ENCODE measurements at places on chromosomes 6 and 20.

DNA sequence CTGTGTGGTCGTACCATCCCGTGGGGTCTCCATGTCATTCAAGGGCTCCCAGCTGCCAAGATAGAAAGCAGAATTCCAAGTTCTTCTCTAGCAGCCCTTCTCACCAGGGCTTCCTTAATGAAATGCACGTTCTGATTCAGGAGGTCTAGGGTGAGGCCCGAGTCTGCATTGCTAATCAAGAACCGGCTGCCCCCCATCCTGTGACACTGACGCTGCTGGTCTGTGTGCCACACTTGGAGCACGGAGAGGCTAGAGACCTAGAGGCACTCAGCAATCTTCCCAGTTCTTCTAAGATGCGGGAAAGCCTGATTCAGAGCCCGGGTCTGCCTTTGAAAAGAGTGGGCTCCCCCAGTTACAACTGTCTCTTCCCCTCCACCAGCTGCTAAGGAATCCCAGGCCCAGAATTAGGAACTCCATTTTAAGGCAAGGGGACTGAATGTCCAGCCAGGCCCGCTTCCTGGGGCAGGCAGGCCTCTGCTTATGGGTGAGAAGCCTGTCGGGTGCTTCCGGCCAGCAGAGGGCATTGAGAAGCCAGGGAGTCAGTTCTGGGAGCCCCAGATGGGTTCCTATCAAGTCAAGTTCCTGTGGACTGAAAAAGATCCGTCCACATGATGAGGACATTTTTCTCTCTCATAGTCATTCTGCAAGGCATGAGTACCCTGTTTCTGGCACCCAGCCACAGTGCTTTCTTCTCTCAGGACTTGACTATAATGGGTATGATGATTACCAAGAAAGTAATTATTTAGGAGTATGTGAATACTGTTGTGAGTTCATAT lies 69.8 kb upstream of the RIN2 start:
- no peaks in the 10 kb centered on the region for H3K36me3 ChIP-seq
- H3K27ac ChIP-seq, result peak overlapping the region; percentile 42
- H3K4me3 ChIP-seq, result no peak overlapping the region
- no peak for DNase-seq
- peaks cover 6% of the 10 kb centered on the region for H3K27me3 ChIP-seq

DNA sequence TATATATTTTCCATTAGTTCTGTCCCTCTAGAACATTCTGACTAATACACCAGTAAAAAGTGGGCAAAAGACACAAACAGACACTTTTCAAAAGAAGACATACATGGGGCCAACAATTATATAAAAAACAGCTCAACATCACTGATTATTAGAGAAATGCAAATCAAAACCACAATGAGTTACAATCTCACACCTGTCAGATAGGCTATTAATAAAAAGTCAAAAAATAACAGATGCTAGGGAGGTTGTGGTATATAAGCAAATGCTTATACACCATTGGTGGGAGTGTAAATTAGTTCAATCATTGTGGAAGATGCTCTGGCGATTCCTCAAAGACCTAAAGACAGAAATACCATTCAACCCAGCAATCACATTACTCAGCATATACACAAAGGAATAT lies 1707.8 kb downstream of the GRIK2 start:
- H3K4me1 ChIP-seq, result peaks cover 8% of the 10 kb centered on the region
- H3K4me3 ChIP-seq, result no peak overlapping the region
- peaks cover 2% of the 10 kb centered on the region for H3K36me3 ChIP-seq
- no peaks in the 10 kb centered on the region for H3K27me3 ChIP-seq

DNA sequence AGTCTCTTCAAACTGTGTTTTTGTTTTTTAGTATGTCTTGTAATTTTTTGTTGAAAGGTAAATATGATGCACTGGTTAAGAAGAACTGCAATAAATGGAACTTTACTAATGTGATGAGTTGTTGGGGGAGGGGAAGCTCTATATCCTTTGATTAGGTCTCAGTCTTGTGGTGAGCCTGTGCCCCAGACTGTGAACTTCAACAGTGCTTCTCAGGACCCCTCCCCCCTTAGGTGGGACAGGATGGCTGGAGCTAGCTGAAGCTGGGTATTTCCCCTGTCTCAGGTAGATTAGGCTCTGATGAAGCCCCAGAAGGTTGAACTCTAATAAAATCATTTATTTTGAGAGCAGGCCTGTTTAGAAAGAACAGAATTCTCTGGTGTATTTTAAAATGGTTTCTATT lies 31.4 kb upstream of the TASP1 start:
- H3K27me3 ChIP-seq, result no peaks in the 10 kb centered on the region
- H3K27ac ChIP-seq, result no peak overlapping the region
- H3K4me3 ChIP-seq, result no peak overlapping the region
- no peaks in the 10 kb centered on the region for H3K36me3 ChIP-seq
- DNase-seq, result no peak

DNA sequence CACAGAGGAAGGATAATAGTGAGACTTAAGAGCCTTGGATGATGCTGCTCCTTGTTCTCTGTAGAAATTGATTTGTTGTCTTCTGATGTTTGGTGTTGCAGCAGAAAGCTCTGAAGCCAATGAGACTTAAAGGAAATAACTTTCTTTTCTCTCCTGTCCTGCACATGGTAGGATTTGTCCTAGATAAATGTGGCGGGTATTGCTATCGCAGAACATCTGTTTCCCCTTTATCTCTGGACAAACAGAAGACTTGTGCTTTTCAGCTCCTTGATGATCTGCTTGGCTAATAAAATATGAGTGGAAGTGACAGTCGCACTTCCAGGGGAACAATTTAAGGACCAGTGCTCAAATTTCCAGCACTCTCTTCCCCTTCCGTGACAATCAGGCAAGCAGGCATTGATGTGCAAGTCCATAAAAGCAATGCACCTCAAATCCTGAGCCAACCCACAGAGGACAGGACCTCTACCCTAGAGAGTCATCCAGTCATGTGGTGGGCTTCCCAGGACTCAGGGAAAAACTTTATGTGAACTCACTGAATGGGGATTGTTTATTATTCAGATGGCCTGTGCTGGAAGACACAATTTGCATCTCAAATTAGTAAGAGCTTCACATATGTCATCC lies 9.9 kb upstream of the NCR2 start:
- DNase-seq, result no peak
- H3K27ac ChIP-seq, result no peak overlapping the region
- H3K4me3 ChIP-seq, result no peak overlapping the region
- H3K36me3 ChIP-seq, result no peaks in the 10 kb centered on the region

Data from chondrocyte (in vitro differentiated cells).